ENCODE measurements at places on chromosomes 3 and 15.

GRCh38 chr3:32110233-32110760 is 3.9 kb downstream of the GPD1L start:
- no peak for DNase-seq

GRCh38 chr3:127867986-127868385 is 45.7 kb upstream of the MGLL start:
- no peak for DNase-seq

DNA sequence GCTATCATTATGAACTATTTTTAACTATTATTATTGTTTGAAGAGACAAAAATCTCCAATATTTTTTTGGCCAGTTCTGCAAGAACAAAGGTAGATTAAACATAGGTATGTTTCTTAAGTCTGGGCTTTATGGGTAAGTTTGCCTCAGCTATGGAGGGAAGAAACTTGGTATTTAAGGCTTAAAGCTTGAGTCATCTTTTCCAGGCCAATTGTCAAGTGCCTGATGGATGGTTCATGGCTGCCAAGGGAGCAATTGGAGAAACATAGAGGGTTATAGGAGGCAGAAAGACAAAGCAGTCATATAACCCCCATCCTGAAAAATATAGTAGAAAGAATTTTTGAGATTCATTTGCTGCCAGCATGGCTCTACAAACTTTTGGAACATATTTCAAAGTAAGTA is 7.2 kb upstream of the STAC start:
- peak; percentile 40 for DNase-seq

- DNase-seq = no peak
Measured at GRCh38 chr15:74396146-74396438, 28.6 kb upstream of the CYP11A1 start.

DNA sequence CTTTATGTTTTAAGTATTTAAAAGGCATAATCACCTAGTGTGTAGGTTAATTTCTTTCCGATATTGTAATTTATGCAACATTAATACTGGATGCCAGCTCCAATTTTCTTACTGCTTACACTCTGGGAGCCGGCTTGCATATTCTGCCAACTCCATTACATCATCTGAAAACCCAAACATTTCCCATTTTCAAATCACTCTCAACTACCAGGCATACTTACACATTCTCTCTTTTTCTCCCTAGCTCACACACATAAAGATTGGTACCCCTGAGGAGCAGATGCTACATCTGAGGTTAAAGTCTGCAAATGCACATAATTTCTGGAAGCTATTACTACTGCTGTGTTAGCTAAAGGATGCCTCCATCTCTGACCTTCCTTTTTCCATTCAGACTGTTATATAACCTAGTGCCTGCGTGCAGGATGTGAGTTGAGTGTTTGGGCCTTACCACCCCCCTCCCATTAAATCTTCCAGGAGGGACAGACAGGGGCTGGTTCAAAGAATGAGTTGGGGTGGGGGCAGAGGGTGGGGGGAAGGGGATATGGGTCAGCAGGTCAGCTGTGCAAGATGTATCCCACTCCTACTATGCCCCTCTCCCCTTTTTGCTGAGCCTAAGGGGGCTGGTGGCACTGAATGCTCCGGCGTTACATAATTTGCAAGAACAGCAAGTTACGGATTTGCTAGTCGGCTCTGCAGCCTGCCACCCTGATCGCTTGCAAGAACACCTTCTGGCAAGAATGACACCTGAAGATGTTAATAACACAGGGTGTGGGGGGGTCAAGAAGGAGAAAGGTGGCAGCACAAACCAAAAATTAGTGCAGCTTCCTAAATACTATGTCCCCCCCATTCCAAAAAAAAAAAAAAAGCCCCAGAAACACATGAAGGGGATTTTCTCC is 2.5 kb downstream of the RORA start:
- peak; percentile 20 for DNase-seq

- no peak for DNase-seq
Measured at GRCh38 chr3:196627918-196628231, 11.6 kb upstream of the NRROS start.

GRCh38 chr3:112813723-112814171 is 32.9 kb downstream of the CD200R1L start:
- no peak for DNase-seq

DNA sequence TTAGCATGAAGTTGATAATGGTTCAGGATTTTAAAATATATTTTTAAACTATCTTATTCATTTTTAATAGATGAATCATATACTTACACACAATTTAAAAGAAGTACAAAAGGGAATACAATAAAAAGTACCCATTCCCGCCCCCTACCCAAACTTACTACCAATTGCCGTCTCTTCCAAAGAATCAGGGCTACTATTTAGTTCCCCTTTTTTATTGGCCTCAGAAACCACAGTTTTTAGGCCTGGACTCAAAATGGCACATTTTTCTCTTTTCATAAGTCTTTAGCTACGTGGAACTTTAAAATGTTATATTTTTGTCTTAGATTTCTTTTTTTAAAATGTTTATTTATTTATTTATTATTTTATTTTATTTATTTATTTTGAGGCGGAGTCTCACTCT is 18.0 kb downstream of the LRRK1 start:
- no peak for DNase-seq

DNA sequence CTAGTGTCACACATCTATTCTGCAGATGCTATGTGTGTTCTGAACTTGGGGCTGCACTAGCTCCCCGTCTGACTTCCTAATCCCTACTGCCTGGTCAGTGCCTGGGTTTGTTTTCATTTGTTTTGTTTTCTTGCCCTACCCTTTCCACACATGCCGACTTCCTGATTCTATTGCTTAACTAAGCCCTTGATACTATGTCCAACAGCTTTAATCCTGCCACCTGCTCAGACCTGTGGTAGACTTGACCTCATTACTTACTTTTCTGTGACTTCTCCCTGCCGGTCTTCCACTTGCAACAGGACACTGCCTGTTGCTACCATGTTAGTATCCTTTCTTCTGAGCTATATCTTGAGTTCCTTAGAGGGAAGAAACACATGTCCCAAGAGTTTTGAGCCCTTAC is 39.3 kb upstream of the CEMIP start:
- DNase-seq = no peak

GRCh38 chr15:75468913-75469598 is 17.6 kb upstream of the SIN3A start:
- no peak for DNase-seq

DNA sequence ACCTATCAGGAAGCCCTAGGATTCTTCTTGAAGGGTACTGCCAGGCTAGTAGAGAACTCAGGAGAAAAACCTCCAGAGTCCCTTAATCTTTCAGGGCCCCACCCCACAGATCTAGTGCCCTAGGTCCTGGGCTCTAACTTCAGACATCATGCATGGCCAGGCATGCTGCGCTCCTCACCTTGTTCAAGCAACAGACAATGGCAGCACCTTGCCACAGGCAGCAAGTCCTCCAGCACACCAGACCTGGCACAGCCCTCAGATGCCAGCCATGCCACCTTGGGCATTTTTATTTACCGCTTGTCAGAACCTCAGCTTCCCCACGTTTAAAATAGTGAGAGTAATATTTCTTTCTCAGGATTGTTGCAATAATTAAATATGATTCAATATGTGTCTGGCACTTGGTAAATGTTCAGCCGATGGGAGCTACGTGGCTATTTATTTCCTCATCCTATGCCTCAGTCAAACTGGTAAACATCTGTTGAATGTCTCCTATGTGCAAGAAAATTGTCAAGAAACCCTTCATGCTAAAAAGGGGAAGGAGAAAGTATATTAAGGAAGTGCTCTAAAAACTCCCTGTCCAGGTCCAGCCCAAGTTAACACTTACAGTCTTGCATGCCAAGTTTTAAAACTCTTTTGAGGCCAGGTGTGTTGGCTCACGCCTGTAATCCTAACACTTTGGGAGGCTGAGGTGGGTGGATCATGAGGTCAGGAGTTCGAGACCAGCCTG is 14.5 kb upstream of the CCR1 start:
- no peak for DNase-seq

DNA sequence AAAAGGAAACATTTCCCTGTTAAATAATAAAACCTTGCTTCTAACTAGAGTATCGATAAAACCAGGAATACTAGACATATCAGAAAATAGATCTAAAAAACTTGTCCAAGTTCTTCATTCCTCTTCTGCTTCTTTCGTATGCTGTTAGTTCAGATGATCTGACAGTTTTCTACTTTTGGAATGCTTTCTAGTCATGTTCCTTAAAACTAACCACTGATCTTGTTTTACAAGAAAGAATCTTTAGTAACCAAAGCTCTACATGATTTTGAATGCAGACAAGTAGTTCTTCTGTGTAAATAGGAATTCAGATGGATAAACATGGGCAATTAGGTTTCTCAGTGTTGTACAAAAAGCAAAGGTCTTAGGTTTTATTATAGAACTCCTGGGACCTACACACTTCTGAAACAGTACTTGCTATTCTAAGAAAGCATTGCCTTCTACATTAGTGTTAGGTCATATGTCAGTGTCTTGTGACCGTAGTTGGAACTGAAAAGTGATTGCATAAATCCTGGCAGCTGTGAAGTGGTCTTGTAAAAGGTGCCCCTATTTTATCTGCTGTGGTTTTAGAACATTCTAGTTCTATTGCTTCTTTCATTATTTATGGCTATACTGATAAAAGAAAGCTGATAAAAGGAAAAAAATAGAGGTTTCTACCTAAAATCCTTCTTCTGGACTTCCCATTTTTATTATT is 40.7 kb downstream of the SNRK start:
- no peak for DNase-seq

- no peak for DNase-seq
Measured at GRCh38 chr3:178137831-178138230, 398.4 kb upstream of the KCNMB2 start.

GRCh38 chr15:47857776-47858167 is 140.5 kb downstream of the SEMA6D start:
- no peak for DNase-seq

DNA sequence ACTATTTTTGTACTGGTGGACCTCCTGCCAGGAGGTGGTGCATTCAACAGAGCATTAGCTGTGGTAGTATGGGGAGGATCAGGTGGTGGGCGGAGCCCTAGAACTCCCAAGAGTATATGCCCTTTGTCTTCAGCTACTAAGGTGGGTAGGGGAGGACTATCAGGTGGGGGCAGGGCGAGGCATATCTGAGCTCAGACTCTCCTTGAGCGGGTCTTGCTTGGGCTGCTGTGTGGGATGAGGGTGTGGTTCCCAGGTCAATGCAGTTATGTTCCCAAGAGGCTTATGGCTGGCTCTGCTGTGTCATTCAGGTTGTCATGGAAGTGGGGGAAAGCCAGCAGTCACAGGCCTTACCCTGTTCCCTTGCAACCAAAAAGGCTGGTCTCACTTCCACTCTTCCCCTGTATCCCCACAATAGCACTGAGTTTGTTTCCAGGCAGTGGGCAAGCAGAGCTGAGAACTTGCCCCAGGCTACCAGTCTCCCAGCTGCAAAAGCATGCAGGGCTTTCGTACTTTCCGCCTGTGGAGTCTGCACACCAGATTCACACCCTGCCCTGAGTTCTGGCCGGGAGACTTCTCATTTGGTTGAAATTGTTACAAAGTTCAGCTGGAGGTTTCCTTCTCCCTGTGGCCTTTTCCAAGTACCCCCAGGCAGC is 93.7 kb upstream of the DPPA4 start:
- no peak for DNase-seq

GRCh38 chr3:66898155-66898554 is 100.0 kb upstream of the KBTBD8 start:
- no peak for DNase-seq

DNA sequence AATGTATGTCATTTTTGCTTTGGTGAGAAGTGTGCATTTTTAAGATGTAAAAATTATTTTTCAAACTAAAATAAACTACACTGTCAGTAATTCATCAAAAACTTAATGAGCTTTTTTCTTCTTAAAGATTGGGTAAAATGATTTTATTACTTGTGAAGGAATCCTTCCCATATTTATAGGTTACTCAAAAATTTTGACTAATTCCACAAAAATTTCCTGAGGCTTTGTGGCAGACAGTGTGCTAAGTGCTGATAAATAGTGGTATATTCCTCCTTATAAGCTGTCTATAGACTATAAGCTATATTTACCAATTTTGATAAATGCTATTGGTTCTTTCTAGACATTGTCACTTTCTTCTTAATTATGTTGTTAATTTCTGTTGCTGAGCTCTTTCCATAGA is 284.5 kb upstream of the SEMA6D start:
- DNase-seq = no peak

DNA sequence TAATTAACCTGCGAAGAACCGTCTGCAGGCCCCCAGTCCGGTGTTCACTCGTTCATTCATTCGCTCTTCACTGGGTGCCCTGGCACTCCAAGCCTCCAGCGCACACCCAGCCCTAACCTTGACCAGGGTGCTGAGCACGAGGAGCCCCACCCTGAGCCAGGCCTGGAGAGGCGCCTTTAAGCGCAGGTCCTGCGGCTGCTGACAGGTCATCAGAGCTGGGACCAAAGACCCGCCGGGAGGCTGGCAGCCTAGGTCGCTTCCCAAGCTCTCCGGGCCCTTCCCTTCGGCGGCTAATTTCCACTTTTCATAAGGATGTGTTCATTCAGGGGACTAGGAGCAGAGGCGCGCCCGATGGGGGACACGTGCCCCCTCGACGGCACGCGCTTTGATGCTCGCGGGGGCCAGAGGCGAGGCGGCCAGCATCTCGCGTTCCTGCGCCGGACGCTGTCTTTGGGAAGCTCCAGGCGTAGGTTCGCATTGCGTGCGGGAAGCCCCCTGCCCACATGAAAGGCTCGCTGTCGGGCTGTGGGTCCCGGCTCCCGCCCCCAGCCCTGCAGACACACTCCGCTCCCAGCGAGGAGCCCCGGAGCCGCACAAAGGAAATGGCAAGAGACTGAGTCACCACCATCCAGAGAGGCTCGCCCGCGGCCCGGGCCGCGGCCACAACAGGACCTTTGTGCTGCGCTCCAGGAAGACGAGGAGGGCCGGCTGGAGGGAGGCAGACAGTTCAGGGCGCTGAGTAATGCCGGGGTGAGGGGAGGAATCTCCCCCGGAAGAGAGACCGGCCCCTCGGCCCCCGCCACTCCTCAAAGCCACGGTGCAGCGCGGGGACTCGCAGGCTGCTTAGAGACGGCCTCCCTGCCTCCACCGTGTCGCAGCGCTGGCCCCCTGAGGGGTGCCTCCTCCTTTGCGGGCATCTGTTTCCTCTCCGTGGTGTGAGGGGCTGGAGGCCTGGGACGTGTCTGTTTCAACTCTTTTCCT is 266.4 kb upstream of the HES1 start:
- peak; percentile 92 for DNase-seq

- no peak for DNase-seq
Measured at GRCh38 chr3:131711114-131711768, 208.5 kb upstream of the MRPL3 start.

DNA sequence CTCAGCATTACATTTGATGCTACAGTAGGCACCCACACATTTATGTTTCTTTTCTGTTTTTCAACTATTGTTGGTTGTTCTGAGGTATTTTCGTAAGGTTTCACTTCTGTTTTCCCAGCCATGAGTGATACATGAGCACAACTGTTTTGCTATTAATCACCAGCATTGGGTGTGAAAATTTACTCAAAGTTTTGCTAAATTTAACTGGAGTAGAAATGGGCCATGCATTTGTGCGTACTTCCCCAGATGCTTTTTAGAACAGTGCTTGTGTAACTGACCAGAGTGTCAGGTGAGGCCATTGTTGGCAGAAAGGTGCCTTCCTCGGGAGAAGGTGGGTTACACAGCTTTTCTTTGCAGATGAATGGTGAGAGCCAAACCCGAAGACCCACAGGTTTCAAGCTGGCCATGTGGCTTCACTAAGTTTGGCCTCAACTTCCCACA is 70.4 kb downstream of the ST6GAL1 start:
- DNase-seq = no peak

GRCh38 chr15:60591496-60592370 is 112.8 kb upstream of the ICE2 start:
- peak; percentile 65 for DNase-seq

Measured in AG08396 (cell line).